ENCODE measurements at places on chromosomes 11 and 22.

DNA sequence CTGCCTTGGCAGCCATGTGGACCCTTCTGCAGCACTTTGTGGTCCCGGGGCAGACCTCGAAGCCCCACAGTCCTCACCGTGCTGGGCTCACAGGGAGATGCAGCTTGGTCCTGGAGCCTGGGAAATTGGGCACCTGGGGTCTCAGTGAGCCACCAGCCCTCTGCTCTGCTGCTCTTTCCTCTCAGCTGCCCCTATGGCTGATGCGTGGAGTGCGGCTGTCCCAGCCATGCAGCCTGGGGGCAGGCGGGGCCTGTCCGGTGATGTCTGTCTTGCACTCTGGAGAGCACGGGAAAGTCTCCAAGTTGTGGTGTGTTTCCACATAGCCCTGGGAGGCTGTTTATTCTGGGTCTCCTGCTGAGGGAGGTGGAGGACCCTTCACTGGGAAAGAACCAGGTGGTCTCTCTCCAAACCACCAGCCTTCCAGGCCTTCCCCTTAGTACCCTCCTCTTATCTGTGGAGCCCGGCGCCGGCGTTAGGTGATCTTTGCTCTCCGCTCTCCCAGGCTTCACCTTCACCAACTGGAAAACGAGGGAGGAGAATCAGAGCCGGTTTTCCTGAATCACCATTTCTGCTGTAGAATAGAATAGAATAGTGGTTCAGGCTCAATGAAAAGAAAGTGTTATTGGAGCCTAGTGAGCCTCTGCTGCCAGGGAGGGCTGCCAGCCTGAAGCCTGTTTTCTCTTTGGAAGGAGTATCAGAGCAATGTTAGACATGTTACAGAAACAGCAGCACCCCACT lies 41.2 kb upstream of the GRAMD4 start:
- DNase-seq = peak; percentile 35

GRCh38 chr11:91730057-91730456 lies 494.6 kb upstream of the FAT3 start:
- no peak for DNase-seq

DNA sequence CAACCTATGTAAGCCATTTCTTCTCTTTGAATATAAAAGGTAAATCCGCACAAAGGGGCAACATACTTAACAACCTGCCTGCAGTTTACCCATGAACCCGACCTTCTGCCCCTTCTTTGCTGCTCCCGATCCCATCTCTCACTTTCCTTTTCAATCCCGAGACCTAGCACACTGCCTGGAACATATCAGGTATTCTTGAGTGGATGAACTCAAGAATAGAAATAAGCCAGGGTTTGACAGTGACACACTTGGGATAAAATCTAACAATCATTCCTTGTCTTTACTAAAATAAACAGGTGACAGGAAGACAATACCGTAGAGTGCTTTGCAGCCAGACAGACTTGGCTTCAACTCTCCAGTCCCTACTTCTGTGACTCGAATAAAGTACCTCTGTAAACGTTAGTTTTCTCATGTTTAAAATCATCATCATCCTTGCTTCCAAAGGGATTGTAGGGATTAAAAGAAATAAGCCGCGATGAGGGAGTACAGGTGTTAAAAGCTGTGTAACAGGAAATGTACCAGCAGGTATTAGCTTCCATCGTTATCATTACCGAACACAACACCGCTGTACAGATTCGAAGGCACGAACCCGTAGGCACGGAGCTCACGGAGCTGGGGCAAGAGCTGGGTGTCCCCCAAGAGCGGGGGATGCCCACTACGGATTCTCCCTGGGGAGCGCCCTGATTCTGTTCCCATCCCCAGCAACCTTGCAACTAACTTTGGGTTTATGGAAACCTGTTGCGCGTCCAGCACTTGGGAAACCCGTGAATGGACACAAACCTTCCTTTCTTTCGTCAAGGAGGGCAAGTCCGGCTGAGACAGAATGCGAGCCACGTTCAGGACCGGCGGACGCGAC lies 720 bp downstream of the UFD1 start:
- DNase-seq = no peak

DNA sequence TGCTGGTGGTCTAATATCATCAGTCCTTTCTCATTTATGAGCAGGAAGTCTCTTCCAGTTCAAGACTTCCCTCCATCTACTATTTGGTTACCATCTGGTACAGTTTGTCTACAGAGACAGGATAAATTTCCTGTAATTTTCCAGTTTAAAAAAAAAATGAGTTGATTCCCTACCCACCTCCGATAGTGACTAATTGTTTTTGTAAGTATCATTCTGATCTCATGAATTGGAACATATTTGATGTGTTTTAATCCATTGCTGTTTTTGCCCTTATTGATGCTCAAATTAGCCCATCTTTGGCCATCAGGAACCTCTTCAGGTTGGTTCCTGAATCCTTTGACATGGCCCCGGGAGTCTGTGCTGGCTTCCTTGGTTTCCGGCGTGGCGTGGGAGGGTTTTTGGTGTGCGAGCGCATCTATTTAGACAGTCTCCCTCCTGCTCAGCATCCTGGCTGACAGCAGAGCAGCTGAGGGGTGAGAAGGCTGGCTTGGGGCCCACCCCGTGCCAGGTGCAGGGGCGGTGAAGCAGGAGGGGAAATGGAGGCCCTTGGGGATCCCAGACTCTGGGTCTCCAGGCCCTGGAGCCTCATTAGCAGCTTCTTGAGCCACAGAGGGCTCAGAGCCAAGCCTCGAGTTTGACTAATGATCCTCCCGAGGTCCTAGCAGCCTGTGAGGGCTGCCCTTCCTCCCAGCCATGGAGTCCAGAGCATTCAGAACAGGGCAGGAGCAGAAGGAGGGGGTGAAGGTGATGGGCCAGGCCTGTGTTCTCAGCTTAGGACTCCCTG lies 6.8 kb downstream of the OMP start:
- peak; percentile 71 for DNase-seq

- DNase-seq = no peak
These were observed 2.3 kb downstream of the SCUBE2 start for GRCh38 chr11:9089061-9089460.

DNA sequence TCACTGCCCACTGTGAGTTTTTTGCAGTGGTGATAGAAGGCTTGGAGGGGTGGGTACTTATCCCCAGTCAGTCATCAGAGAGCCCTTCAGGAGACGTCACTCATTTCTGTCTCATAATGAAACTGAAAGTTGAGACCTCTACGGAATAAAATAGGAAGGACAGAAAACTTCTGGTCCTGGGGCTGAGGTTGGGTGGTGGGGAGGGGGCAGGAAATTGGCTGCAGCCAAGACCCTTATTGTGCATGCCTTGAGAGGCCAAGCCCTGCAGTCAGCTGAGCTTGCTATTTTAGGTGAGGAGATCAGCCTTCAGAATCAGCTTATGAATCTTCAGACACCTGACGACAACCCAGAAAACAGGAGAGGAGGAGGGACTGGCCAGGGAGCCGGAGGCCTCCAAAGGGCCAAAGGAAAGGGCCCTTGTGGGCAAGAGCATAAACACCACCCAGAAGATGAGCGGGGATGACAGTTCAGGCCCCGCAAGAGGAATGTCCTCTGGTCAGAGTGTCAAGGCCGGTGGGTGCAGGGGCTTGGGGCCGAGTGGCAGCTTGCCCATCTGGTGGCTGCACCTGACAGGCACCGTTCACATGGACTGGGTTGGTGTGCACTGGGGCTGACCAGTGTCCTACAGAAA lies 17.9 kb upstream of the ADA2 start:
- DNase-seq = no peak

DNA sequence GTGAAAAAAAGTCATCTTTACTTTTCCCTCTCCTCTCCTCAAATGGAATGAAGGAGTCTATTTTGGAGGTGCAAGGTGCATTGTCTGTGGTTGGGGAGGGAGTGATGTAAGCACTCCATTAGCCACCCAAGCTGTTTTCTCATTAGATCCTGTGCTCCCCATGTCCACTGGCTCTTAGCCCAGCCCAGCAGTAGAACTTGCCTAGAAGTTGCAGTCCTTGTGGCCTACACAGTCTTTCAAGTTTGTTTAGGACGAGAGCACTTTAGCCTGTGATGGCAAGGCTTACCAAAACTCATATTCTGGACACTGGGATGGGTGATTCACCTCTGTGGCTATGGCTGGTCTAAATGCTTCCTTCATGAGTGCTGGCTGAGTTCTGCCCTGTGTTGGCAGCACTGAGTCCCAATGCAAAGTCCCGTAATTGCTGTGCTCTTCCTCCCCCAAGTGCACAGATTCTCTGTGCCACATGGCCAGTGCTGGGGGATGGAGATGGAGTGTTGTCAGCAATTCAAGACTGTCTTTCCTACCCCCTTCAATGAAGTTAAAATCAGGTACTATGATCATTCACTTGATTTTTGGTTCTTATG lies 15.8 kb downstream of the SLC22A25 start:
- DNase-seq = no peak

Data from amniotic epithelial cell (primary cell).